ENCODE measurements at places on chromosomes 4 and X.

GRCh38 chrX:45774961-45775360 lies 574.3 kb upstream of the DIPK2B start:
- DNase-seq = no peak

DNA sequence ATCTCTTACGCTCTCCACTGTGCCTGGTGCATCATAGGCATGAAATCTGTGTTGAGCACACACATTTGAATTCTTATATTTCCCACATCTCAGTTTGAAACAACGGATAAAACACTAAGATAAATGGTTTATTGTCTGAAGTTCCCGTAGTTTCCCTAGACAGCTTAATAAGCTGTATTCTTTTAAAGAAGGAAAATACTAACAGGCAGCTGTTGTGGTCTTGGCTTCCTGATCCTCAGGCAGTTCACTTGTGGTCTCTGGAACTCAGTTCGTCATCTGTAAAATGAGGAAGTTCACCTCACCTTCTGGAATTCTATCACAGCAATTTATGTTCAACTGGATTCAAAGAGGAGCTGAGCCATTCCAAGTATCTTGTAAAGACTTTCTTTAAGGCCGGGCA lies 1805.6 kb upstream of the TENM3 start:
- DNase-seq = no peak

DNA sequence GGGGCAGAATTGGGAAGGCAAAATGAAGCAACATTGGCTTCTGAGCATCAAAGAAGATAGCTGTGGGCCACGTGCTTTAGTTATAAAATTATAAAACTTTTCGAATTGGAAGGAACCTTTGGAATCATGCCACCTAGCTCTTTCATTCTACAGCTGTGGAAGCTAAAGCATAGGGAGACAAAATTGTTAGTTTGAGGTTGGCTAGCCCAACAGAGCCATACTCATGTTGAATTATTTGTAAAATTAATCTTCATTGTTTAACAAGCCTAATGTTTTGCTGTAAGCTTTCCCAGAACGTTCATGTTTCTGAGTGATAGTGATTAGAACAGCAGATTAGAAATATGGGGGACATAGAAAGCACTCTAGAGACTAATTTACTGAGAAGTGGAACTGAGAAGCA lies 35.9 kb downstream of the HHIP start:
- DNase-seq = no peak

GRCh38 chrX:109873574-109873973 lies 129.3 kb upstream of the TMEM164 start:
- no peak for DNase-seq

DNA sequence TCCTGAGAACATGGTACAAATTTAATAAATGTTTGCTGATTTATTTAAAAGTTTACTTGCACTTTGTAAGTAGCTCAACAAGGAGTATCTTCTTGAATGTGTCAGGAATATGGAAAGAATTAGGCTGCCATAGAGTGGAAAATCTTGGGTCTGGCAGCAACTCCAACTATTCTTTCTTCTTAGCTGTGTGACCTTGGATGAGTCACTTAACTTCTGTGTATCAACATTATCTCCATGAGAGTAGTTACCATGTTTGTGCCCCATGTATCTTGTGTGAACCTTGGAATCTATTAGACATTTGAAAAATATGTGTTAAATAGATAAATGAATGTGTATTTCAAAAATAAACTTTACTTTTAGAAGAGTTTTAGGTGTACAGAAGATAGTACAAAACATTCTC lies 348.8 kb downstream of the GBA3 start:
- no peak for DNase-seq

- no peak for DNase-seq
Observed at GRCh38 chr4:157664726-157665125, 444.2 kb downstream of the GRIA2 start.

- no peak for DNase-seq
Observed at GRCh38 chr4:85967872-85968271, 392.0 kb downstream of the MAPK10 start.

- no peak for DNase-seq
Observed at GRCh38 chr4:100511896-100512295, 5.9 kb downstream of the EMCN start.

DNA sequence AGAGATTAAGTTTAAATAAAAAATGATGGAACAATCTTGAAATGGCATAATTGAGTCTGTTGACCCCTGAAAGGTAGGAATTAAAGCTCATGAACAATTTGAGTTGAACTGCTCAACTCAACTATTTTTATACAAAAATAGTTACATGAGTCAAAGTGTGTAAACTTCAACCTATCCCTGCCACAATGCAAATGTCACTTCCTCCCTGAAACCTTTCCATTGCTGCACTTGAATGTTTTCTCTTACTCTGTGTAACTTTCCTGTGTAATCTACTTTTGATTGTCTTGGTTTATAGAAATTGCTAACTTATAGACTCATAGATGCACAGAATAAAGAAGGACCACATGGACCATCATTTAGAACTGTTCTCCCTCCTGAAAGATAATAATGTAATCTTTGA lies 218.5 kb downstream of the GBA3 start:
- DNase-seq = no peak
